Astrocyte of the hippocampus (primary cell): ENCODE measurements at places on chromosomes 2 and 18.
A peak's percentile ranks its signal among the peaks of the same experiment; 100 is the strongest.

GRCh38 chr18:40120796-40121391 is 1834.1 kb upstream of the PIK3C3 start:
- DNase-seq, result no peak

- DNase-seq, result peak; percentile 65
These were observed 116.4 kb upstream of the PPP1CB start for GRCh38 chr2:28635191-28635611.

GRCh38 chr2:60445684-60446179 is 107.7 kb downstream of the BCL11A start:
- DNase-seq, result no peak

DNA sequence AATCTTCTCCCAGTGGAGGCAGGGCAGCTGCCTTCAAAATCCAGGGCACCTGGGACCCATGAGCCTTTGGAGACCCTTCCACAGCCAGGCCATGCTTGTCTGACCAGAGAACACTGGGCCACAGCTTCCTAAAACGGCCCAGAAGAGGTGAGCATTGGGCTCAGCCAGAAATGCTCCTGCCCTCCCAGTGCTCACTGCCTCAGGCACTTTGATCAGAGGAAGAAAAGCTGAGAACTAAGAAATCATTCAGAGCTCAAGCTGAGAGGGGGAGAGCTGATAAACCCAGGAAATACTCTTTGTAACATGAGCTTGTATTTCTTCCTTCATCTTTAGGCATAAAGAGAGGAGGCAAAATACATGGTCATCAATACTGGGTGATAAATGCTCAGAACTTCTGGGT is 365.5 kb upstream of the KLHL29 start:
- no peak for DNase-seq

DNA sequence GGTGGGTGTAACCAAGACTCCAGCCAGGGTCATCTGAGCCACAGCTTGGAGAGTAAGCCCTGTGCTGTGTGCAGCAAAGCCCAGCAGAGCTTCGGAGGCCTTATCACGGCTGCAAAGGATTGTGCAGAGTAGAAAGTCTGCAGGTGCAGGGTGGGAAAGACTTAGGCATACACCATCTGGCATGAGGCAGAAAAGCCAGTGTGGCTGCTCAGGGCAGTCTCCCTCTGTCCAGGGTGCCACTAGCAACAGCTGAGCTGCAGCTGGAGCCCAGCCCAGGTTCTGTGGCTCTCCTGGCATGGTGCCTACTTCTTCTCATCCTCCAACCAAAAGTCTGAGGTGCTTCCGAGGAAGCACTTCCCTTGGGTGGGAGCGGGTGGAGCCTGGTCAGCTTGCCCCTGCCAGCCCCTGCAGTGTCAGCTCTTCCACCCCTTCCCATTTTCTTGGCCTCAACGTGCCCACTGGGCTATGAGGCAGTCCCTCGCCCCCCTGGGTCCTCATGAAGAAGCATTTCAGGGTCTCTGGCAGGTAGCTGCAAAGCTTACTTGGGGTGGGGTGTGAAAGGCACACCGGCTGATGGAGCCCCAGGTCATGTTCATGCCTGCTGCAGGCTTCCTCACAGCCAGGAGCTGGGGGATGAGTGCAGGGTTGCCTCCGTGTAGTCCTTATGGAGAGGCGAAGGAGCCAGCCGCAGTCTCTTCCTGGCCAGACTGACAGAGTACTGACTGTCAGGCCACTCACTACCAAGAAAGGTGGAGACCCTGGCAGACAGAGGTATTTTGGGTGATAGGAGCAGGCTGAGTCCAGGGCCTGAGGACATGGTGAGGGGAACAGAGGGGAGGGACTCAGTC is 4.8 kb downstream of the AMER3 start:
- DNase-seq, result peak; percentile 38

DNA sequence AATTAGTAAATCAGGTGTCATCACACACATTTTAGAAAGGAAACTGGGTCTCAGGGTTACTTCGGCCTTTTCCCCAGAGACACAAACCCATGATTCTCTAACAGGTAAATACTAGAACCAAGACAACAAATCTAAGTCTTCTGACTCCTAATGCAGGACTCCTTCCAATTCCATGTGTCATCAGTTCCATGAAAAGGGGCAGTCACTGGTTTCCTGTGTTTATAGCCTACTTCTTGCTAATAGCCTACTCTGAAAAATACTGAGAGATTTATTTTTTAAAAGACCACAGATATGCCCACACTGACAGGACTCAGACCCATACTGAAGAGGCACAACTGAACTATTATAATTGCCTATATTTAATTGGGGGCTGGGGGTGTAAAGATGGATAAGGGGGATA is 33.0 kb downstream of the RAB1A start:
- DNase-seq, result peak; percentile 19

GRCh38 chr2:224994242-224994823 is 47.9 kb downstream of the DOCK10 start:
- DNase-seq, result no peak

DNA sequence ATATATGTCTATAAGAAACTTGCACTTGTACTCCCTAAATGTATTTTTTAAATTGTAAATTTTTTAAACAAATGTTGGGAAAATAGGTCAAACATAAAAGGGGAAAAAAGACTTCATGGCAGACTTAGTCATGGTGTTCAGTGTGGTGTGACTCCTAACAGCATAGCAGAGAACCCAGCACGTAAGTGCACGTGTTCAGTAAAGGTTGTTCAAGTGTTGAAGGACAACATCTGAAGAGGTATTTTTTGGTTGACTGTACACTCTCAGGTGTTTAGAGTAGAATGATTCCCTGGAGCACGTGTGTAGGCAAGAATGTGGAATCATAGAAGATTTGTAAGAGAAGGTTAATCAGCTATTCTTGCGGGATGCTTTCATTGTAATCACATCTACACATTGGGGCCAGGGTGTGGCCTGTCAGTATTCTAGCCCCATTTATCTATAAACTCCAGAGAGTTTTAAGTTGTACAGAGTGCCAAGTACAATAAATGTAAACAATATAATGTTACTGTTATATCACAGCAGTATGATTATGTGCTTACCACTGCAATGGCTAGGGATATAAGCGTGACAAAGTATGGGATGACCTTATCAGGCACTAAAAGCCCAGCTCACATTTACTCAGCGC is 106.8 kb downstream of the CRIM1 start:
- DNase-seq, result no peak
